Activated naive CD4-positive, alpha-beta T cell treated with anti-CD3 and anti-CD28 coated beads for 36 hours (primary cell): ENCODE measurements at places on chromosomes 7 and 10.

- DNase-seq, result no peak
Observed at GRCh38 chr7:44775383-44776107, 20.9 kb upstream of the PPIA start.

- no peak for DNase-seq
Observed at GRCh38 chr7:98229441-98229840, 18.2 kb downstream of the BHLHA15 start.

DNA sequence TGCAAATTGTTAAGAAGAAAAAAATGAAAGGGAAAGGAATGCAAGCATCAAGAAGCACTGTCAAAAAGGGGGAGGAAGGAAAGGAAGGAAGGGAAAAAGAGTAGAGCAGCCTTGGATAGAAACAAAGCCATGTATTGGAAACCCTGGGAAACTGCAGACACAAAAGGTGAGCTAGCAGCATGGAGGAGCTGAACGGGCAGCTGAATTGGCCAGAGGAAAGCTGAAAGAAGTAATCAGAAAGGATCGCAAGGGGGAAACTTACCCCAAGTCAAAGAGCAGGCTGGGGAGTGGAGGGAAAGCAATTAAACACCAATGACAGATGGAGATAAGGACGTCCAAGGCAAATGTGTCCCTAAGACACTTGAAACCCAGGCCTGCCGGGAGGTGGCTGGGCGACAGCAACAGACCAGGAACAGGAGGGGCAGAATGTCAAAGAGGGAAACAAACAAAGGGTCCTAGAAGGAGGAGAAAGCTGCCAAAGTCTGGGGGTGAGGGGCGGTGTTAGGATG, 93.8 kb upstream of the SVIL start:
- DNase-seq, result no peak

DNA sequence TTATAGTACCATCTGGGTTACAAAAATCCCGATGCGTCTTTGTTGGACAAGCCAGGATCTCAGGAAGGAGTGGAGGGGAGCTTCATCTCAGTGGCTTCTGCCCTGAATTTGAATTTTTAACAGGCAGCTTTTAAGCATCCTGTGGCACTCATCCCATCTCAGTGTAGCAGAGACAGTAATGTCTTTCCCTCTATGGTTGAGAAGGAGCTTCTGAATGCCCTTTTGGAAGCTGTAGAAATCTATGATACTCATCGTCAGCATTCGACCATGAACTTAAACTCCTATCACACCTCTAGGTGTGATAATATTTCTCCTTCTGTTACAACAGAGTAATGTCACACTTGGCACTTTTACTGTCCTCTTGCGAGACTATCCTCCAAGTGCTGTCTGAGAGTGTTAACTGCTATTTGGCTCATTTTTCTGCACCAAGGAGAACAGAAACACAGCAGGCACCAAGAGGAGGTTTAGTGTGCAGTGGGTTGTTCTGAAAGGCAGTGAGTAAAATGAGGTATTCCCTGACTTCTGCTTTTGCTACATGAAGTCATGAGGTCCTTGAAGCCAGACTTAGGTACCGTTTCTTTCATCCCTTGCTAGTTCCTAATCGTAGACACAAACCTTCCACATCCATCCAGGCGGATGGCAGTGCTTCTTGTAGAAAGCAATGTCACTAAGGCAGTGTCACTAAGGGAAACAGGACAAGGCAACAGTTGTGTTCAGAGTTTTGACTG, 177.4 kb downstream of the CELF2 start:
- no peak for DNase-seq

- DNase-seq, result no peak
Observed at GRCh38 chr10:19812976-19813375, 3.3 kb upstream of the PLXDC2 start.

DNA sequence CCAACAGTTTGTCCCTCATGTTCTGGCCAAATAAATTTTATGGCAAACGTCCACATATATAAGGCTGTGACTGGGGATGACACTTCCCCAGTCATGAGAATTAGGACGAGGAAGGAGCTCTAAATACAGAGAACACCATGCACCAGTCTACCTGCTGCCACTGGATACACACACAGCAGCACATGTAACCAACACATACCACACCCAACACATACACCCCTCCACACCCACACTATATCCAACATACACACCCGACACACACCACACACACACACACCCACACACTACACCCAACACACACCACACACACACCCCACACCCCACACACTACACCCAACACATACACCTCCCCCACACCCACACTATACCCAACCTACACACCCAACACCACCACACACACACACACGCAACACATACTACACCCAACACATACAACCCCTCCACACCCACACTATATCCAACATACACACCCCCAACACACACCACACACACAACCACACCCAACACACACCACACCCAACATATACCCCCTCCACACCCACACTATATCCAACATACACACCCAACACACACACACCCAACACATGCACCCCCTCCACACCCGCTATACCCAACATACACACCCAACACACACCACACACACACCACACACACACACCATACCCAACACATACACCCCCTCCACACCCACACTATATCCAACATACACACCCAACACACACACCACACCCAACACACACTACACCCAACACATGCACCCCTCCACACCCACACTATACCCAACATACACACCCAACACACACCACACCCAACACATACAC, 74.1 kb downstream of the HIPK2 start:
- no peak for DNase-seq
